ENCODE measurements at places on chromosomes 4 and X.

DNA sequence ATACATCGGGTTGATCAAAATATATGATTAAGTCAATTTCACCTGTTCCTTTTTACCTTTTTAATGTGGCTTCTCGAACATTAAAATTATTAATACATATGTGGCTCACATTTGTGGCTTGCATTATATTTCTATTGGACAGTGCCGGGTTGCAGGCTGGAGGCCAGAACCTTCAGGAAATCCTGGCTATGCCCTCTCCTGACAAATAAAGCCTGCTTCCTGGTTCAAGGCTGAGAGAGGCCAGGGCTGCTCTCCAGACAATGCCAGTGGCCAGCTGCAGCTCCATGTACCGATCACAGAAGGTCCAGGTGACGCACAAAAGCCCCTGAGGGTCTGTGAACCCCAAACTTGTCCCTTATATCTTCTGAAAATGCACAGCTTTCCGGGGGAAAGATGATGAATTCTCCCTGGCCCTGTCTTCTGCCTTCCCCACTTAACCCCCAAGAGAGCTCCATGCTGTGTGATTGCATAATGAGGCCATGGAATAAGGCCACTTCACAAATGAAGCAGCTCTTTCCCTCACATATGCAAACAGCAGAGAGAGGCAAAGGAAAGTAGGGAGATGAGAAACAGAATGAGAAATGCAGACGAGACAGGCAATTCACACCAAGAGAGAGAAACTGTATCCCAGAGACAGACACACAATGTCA lies 241.2 kb downstream of the BCOR start:
- no peak for DNase-seq

DNA sequence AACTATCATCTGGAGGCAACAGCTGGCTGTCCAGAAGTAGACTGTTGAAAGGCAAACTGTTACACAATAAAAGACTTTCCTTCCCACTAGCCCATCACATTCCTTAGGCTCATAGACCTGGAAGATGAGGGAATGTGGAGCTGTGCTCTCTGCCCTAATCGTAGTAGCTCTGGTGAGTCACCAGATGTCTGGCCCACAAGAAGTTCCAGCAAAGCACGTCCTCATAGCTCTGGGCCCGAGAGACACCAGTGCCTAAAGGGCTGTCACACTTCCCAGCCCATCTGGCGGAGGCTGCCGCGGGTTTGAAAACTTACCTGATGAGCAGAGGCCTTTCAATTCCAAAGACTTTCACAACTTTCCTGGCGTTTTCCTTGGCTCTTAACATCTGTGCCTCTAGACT lies 81.7 kb upstream of the STOX2 start:
- no peak for DNase-seq

DNA sequence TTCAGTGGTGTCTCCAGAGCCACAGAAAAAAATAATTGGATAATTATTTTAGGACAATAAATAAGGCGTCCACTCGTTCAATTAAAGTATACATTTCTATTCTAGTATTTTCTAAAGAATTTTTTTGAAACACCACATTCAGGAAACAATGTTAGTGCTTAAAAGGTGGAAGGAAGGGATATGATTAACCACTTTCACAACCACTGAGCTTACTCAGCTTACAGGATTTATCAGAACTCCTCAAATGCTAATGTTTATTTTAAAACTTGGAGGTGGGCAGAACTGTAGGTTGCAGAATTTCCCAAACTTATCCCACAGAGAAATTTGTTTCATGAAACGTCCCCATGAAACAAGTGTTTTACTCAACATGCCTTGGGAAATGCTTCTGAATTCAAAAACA lies 54.3 kb upstream of the MAGEB2 start:
- DNase-seq = no peak

DNA sequence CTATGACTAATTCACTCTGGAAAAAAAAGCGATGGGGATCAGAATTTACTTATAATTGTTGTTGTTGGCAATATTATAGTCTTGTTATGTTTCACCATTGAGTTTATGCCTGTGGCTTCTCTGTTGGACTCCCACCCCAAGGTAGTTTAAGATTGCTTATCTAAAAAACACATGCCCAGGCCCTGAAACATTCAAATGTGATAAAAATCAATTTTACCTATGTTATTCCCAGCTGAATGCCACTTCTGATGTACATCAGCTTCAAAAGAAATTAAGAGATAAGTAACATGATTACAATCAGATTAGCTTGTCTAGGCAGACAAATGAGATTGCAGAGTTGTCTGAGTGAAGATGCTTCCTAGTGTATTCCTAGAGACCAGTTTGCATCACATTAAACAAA lies 484.7 kb downstream of the PCDH7 start:
- no peak for DNase-seq

- DNase-seq = no peak
Measured at GRCh38 chrX:108117988-108118387, 26.4 kb downstream of the ATG4A start.

GRCh38 chrX:118513120-118513898 lies 17.7 kb downstream of the DOCK11 start:
- DNase-seq = no peak

GRCh38 chr4:108240366-108240765 lies 71.6 kb upstream of the LEF1 start:
- no peak for DNase-seq

DNA sequence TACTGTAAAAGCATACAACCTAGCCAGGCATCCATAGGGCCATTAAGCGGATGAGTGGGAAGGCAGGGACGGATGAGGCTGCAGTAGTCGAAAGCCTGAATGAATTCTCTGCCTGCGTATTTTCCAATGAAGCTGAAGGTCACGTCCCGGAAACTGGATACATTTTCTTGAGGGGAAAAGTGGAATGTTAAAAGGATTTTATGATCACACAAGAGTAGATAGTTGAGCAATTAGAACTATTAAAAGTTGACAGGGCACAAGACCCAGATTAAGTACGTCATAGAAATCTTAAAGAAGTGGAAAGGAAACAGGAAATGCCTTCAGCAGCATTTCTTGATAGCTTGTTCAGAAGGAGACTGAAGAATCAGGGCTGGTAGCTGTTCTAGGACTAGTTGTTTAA lies 98.3 kb upstream of the CXXC4 start:
- peak; percentile 32 for DNase-seq

DNA sequence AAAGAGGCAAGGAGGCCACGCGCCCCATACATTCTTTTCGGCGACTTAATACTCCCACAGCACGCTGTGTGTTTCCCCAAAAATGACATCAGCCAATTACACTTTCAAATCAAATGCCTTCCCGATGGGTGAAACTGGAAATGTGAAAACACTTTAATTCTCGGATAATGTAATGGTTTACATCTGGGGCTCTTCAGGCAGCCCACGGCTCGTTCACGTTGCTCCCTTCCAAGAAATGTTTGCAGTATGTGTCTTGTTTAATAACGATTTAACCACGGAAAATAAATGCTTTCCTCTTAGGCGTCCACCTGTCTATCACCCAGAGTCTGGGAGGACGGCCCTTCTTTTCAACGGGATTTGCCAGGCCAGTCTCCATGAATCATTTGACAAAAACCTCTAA lies 272.5 kb downstream of the SHOX start:
- no peak for DNase-seq

GRCh38 chr4:82275431-82276331 lies 98.1 kb downstream of the HNRNPD start:
- DNase-seq = no peak

- no peak for DNase-seq
Measured at GRCh38 chrX:2954541-2954940, 25.4 kb upstream of the ARSD start.

DNA sequence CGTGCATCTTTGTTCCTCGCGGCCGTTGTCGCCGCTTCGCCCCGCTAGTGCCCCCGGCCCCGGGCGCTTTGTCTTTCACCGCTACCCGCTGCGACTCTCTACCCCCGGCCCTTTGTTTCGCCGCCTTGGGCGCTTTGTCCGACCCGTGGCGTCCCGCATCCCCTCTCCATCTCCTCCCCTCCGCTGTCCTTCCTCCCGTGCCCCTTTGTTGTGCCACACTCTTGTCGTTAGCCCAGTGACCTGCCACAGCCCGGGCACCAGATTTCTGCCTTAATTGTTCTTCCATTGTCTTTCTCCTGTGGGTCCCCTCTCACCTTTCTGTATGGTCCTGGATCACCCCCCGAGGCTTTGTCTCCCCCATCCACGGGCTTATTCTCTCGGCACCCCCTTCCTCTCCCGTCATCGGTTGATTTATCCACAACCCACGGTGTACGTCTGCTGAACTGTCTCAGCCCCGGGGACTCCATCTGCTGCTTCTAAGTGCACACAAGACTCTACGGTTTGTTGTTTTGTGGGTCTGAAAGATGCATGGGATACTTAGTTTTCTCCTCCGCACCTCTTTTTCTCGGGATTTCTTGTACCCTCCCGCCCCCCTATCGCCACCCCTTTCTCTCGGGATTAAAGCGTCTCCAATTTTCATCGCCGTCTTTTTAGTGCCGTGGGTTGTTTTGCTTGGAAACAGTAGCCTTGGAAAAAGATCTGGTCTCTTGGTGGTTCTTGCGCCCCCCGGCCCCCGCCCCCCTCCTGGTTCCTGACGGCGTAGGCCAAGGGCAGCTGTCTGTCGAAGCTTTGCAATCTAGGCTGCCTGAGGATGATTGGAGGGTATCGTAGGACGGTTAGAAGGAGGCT lies 783 bp downstream of the RBPJ start:
- no peak for DNase-seq

DNA sequence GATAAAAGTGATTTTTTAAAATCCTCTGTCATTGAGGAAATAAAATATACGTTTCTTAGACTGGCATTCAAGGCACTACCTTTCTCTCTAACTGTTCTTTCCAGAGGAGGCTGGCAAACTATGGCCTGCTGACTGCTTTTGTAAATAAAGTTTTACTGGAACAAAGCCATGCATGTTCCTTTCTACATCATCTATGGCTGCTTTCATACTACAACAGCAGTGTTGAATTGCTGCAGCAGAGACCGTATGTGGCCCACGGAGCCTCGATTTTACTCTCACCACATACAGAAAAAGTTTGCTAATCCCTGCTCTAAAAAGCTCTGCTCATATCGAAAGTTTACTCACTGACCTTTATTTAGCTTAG lies 20.2 kb downstream of the SETD7 start:
- DNase-seq = no peak

GRCh38 chrX:142095651-142096245 lies 109.3 kb downstream of the MAGEC2 start:
- no peak for DNase-seq

DNA sequence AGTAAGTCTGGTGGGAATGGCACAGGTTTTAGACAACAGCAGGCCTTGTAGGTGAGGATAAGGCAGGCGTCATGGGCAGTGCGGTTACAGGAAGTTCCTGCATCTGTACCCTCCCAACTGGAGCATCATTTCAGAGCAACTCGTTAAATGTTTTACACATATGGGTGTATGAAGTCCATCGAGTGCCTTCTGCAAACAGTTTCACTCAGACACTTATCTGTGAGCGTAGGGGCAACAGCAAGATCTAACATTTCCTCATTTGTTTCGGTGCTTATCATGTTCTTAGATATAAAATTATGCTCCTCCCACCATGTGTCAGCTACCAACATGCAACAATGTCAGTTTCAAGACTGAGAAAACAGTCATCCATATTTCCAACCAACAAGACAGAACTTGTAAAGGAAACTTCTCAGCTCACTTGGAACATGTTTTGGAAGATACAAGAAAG lies 69.9 kb downstream of the ELOVL6 start:
- DNase-seq = no peak

- no peak for DNase-seq
Measured at GRCh38 chr4:6873291-6873690, 36.3 kb upstream of the TBC1D14 start.

GRCh38 chrX:103685396-103685795 lies 1.1 kb downstream of the MORF4L2 start:
- DNase-seq = no peak

- DNase-seq = no peak
Measured at GRCh38 chr4:124203613-124204238, 508.8 kb downstream of the ANKRD50 start.

DNA sequence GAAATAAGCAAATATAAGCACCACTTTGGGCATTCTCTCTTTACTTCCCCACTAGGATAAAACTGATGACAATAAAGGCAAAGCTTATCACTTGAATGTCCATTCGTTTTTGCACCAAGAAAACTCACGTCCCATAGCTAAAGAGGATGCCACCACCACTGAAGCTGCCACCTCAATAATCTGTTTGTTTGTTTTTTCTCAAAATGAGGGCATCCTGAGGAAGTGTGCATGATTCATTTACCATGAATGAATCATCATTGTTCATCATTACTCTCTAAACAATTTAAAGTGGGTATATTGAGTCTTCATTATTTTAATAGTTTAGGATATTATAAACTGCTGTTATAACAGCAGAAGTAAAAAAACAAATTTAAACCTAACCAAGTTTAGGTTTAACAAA lies 168.2 kb downstream of the DCTD start:
- no peak for DNase-seq

- DNase-seq = no peak
Measured at GRCh38 chr4:38889143-38889542, 21.5 kb downstream of the FAM114A1 start.

DNA sequence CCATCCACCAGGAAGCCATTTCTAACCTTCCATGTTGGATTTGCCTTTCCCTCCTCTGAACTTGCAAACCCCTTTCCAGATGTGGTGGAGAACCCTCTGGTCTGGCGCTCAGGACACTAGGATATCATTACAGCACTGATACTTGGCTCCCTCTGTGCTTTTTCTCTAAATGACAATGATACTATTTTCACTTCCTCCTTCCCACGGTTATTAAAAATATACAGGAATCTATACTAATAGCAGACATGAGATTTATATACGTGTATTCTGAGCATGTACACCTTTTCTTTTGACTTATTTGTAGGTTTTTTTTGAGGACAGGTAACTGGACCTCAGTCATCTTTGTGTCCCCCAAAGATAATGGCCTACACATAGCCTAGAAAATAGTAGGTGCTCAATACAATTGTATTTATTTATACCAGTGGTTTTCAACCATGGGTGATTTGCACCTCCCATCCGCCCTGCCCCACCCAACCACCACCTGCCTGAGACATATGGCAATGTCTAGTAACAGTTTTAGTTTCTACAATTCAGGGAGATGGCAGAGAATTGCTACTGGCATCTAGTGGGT lies 60.4 kb upstream of the PLAC8 start:
- DNase-seq = no peak

DNA sequence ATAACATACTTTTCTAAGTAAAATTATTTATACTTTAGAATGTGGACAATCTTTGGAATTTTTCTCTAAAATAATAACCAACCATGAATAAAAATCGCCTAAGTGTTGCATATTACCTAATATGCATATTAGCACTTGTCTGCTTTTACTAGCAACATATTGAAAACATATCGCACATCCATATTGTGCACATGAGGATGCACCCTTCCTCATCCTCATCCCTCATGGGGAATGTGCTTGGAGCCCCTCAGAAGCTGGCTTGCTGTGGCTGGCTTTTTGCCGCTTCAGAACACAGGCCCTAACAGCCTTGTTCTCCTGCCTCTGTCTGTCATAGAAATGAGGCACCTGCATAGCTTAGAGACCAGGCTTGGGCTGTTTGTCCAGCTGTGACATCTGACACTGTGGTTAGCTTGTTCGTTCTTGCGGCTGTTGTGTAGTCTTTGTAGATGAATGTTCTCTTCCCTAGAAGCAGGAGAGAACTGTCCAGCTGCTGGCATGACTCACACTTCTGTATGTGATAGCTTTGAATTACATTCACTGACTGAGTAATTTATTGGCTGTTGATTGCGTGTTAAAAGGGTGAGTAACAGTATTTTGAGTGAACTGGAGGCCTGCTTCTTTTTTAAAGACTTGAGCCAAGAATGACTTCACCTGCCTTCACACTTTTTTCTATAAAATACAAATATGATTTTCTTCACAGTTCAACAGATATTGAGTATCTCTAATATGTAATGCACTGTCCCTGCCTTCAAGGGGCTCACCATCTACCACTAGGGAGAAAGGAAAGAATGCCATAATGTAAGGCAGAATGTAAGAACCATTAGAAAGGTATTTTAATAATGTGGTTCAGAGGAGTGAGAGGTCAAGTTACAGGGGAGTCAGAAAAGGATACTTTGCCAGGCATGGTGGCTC lies 81.9 kb downstream of the HMGB2 start:
- DNase-seq = peak; percentile 28
